CD4-positive, alpha-beta T cell treated with Interleukin-15 for 4 hours (primary cell): ENCODE measurements at places on chromosomes 3 and 15.

DNA sequence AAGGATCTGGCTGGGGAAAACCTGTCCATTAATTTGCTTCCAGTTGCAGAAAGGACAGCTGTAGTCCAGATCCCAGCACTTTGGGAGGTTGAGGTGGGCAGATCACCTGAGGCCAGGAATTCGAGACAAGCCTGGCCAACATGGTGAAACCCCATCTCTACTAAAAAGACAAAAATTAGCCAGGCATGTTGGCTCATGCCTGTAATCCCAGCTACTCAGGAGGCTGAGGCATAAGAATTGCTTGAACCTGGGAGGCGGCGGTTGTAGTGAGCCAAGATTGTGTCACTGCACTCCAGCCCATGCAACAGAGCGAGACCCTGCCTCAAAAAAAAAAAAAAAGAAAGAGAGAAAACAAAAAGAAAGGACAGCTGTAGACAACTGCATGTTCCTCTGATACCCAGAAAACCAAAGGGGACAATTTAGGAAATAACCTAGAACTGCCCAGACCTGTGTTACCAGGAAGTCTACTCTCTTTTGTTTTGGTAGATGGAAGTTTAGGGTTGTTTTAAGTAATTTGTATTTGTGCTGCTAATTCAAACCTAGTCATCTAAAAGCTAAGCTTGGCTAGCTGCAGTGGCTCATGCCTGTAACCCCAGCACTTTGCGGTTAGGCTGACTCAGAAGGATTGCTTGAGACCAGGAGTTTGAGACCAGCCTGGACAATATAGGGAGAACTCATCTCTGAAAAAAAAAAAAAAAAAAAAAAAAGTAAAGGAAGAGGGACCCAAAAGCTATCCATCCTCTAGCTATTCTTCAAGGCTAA, 22.7 kb downstream of the EXD1 start:
- no peak for DNase-seq

- DNase-seq = no peak
Observed at GRCh38 chr3:192850451-192850981, 67.1 kb downstream of the MB21D2 start.

DNA sequence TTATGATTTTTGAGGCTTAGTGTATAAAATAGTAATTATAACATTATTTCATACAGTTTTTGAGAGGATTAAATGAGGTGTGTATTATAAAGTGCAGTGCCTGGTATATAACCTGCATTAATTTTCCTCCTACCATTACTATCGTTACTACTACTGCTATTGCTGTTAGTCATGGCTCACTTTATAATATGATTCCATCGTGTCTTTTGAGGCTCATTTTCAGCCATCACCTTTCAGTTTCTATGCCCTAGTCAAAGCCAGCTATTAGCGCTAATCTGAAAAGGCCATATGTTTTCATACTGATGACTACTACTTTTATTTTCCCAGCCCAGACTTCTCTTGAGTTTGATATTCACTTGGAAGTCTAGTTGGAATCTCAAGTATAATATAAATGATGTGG, 5.5 kb downstream of the MEF2A start:
- no peak for DNase-seq

- no peak for DNase-seq
Observed at GRCh38 chr3:151837057-151837456, 23.1 kb downstream of the AADAC start.

GRCh38 chr15:42973114-42973513, 52.5 kb upstream of the TTBK2 start:
- DNase-seq = no peak

- no peak for DNase-seq
Observed at GRCh38 chr15:37221671-37222145, 121.4 kb upstream of the MEIS2 start.

DNA sequence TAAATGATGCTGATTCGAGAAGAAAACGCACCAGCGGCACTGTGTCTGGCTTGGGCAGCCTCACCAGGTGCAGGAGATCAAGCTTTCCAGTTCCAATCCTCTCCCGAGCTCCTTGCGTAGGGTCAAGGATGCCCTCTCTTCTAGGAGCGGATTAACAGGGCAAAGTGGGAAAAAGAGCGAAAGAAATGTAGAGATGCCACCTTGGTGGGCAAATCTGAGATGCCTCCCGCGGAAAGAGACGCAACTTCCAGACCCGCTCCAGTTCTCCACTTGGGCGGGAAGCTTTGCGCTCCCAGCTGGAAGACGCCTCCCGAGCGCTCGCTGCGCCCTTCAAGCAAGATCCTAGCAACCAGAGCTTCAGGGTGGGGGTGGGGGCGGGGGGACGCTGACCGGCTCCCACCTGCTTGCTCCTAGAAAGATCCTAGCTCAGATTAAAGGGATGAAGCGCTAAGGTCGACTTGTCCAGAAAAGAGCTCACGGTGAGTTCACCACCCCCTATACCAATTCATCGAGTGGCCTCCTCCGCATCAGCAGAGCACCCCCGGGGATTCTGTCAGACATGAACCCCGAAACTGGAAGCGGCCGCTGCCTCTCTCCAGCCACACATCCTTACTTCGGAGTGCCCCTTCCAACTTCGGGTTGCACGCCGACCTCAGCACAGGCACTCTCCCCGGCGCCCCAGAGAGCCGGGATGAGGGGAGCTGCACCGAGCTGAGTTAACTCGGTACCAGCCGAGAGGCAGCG, 769 bp downstream of the TAFA4 start:
- no peak for DNase-seq

DNA sequence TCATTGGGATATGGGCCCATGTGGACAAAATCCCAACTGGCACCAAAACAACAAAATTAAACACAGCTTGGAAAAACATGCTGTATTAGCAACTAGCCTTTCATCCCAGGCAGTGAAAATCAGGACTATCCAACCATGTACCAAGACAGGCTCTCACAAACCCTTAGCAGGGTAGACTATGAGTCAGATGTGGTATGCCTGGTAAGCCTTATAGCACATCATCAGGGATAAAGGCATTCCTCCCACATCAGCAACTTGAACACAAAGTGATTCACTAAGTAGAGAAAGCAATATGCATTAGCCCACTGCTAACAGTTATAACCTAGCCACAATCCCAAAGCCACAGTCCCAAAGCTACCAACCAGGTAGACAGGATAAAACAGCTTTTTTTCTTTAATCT, 8.0 kb downstream of the CEP152 start:
- DNase-seq = no peak

- DNase-seq = peak; percentile 31
Observed at GRCh38 chr3:50238549-50239026, 2.6 kb downstream of the GNAI2 start.

DNA sequence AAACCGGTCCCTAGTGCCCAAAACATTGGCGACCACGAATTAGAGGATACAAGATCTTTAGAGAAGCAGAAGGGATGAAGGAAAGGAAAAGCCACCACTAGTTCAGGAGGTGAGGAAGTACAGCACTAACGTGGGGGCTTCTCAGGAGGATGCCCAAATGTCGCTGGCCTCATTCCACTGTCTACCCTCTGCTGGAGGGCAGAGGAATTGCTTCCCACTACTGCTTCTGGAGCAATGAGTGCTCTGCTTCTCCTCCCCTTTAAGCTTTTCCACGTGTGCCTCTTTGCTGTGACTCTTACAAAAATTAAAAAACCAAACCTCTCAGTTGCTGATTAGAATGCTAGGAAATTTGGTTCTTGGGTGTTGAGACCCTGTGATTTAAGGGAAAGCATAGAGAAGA, 281.3 kb downstream of the CLSTN2 start:
- no peak for DNase-seq

GRCh38 chr15:66905185-66905584, 160.2 kb upstream of the SMAD3 start:
- DNase-seq = no peak

DNA sequence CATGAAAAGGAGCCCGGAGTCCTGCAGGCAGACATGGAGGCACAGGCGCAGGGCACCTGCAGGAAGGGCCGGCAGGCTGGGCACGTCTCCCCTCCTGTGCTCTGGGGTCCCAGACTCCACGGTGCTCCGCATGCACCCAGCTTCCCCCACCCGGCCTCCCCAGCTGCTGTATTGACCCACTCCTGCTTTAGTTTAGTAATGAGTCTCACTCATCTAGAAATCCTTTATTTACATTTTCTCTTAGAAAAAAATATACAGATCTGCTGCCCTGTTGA, 8.5 kb downstream of the MESP2 start:
- DNase-seq = no peak

- DNase-seq = no peak
Observed at GRCh38 chr3:195900436-195901355, 7.7 kb downstream of the TNK2 start.

DNA sequence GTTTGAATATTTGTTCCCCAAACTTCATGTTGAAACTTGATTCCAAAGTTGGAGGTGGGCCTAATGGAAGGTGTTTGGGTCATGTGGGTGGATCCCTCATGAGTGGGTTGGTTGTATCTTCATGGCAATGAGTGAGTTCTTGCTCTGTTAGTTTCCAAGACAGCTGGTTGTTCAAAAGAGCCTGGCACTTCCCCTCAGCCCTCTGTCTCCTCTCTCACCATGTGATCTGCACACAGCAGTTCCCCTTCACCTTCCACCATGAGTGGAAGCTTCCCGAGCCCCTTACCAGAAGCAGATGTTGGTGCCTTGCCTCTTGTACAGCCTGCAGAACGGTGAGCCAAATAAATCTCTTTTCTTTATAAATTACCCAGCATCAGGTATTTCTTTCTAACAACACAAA, 327.1 kb upstream of the SLCO3A1 start:
- DNase-seq = no peak

DNA sequence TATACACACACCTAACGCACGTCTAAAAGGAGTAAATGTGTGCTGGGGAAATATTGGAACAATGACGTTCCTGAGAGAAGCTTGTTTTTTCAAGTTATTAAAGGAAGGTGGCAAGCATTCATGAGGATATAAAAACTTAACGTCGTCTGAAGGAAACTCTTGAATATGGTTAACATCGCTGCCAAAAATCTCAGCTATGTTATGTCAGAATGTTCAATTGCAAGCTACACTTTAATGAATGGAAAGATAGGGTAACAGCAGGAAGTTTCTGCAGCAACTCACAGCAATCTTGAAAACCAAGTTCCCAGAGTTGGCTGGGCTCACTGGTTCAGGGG, 54.3 kb upstream of the MEF2A start:
- no peak for DNase-seq

GRCh38 chr15:45134682-45135604, 5.1 kb downstream of the DUOX1 start:
- DNase-seq = no peak

DNA sequence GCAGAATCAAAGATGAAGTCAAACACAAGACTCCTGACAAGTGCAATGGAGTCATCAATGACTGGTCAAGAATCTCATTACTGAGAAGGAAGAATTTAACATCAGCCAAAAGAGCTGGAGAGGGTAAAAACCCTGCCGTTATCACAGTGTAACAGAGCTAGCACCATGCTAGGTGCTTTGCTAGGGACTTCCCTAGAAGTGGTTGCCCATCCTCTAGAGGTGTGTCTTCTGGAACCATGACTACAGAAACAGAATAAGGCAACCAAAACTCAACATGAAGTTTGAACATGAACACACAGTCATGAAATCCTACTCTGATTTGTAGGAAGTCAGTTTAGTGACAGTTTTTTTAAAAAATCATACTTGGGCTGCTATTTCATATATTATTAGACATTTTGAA, 9.5 kb downstream of the ACAD11 start:
- no peak for DNase-seq

- no peak for DNase-seq
Observed at GRCh38 chr3:122770521-122771202, 23.0 kb downstream of the HSPBAP1 start.

GRCh38 chr15:78615151-78615589, 5.6 kb downstream of the CHRNA3 start:
- DNase-seq = no peak

DNA sequence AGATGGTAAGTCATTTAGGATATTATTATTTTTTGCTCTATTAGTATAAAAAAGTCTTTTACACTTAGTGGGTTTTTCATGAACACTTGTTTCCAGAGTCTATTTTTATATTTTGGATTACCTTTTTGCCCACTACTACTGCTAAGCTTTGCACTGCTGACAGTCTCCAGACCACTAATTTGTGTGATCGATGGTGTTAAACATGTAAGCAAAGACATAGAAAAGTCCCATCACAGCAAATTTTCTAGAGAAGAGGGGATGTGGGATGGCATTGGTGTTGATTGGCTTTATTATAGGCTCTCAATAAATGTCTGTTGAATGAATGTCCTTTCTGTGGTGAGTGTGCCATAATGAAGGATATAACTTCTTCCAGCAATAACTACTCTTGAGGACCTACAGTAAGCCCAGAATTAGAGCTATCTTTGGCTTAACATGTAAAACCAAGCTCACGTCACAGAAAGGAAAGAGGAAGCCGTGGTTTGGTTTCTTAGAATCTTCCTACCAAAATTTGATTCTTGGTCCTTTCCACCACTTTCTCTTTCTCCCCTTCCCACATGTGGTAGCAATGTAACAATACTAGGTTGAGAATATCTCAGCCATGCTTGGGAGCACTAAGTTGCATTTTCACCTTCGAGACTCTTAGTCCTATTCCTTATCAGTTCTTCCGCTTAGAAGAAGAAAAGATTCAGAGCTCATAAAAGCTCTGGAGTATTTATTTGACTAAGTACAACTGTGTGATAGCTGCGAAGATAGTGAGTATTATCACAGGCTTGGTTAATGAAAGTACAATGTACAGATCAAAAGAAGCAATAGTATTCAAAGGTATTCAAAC, 90.6 kb upstream of the UMPS start:
- DNase-seq = peak; percentile 27

- no peak for DNase-seq
Observed at GRCh38 chr3:184366619-184367289, 5.2 kb downstream of the POLR2H start.

DNA sequence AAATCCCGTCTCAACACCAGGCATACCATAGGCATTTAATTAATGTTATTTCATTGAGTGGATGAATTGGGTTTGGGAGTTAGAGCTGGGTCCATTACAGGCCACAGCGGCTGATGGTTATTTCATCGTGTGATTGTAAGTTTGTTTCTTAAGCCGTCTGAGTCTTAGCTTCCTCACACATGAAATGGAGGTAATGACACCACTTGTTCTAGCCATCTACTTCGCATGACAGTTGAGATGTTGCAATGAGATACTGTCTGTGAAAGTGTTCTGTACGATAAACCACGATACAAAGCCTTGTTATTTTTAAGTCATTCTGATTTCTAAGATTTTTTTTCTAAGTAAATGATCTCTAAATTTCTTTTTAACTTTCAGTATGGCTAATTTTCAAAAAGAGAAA, 8.6 kb upstream of the TP63 start:
- no peak for DNase-seq

DNA sequence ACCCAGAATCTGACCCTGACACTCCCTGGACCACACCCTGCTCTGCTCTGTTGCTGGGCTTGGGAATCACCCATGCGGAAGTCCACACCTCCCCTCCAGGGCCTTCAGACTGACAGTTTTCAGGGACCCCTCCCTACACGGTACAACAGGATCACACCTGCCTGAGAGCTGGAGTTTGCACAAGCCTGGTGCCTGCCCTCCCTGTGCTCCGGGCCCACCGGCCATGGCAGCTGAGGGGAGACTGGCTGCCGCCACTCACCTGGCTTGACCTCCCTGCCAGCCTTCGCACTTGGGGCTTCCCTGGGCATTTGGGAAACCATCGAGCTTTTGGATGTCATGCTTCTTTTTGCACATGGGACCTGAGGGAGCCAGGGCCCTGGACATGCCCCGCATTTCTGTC, 95.9 kb upstream of the ANKRD34C start:
- no peak for DNase-seq

- peak; percentile 69 for DNase-seq
Observed at GRCh38 chr15:31241888-31242522, 84.6 kb upstream of the KLF13 start.
